ENCODE measurements at places on chromosomes 6 and 20. TPM values are rescaled to one million over a fixed set of nuclear protein-coding genes. Genes with fewer than 3 reads are reported as not detected.

Gene PREP
- 16.8 TPM for total RNA-seq

- H3K4me3 ChIP-seq = peak overlapping the region; percentile 65
- peak; percentile 77 for DNase-seq
- no peaks in the 10 kb centered on the region for H3K36me3 ChIP-seq
- peak overlapping the region; percentile 80 for H3K27ac ChIP-seq
- H3K27me3 ChIP-seq = no peaks in the 10 kb centered on the region
Measured at GRCh38 chr20:36153736-36154699, 522 bp upstream of the EPB41L1 start.

DNA sequence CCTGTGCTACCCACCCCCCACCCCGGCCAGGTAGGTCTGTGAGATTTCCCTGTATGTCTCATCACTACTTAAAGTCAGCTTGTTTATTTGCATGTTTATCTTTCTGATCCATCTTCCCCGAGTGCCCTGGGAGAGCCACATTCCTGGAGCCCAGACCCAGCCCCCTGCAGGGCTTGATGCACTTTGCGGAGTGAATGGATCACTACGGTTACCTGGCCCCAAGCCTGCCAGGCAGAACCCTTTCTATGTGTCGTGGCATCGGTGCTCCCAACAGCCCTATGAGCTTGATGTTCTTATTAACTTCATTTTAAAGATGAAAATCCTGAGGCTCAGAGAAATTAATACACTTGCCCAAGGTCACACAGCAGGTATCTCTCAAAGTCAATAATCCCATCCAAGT lies 13.6 kb upstream of the SLCO4A1 start:
- no peak for DNase-seq
- H3K27ac ChIP-seq = no peak overlapping the region
- H3K27me3 ChIP-seq = no peaks in the 10 kb centered on the region
- no peak overlapping the region for H3K4me3 ChIP-seq

GRCh38 chr6:107690643-107691061 lies 133.5 kb downstream of the SCML4 start:
- no peaks in the 10 kb centered on the region for H3K36me3 ChIP-seq
- H3K27ac ChIP-seq = no peak overlapping the region
- H3K4me1 ChIP-seq = peaks cover 19% of the 10 kb centered on the region

DNA sequence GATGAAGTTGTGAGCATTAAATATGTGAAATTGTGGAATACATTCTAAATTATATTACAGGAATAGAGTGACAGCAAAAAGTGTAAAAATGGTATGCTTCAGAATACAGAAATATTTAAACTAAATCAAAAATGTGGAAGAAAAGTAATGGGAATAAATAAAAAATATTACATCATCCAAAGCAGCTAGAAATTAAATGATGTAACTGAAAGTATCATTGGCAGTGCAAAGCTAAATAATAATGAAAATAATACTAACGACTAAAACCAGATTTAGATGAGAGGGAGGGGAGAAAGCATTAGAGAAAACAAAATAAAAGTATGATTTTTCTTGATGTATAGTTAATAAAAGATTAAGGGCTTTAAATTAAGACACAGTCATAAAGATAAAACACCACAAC lies 1104.0 kb downstream of the EPHA7 start:
- no peak overlapping the region for H3K4me3 ChIP-seq
- no peaks in the 10 kb centered on the region for H3K4me1 ChIP-seq
- no peak overlapping the region for H3K27ac ChIP-seq
- no peaks in the 10 kb centered on the region for H3K36me3 ChIP-seq

- no peak overlapping the region for H3K4me3 ChIP-seq
- H3K36me3 ChIP-seq = no peaks in the 10 kb centered on the region
- H3K27ac ChIP-seq = no peak overlapping the region
- no peaks in the 10 kb centered on the region for H3K27me3 ChIP-seq
- DNase-seq = no peak
- no peaks in the 10 kb centered on the region for H3K4me1 ChIP-seq
Measured at GRCh38 chr6:115885636-115886366, 174.9 kb downstream of the FRK start.

Gene SIRPG
- not detected for total RNA-seq

DNA sequence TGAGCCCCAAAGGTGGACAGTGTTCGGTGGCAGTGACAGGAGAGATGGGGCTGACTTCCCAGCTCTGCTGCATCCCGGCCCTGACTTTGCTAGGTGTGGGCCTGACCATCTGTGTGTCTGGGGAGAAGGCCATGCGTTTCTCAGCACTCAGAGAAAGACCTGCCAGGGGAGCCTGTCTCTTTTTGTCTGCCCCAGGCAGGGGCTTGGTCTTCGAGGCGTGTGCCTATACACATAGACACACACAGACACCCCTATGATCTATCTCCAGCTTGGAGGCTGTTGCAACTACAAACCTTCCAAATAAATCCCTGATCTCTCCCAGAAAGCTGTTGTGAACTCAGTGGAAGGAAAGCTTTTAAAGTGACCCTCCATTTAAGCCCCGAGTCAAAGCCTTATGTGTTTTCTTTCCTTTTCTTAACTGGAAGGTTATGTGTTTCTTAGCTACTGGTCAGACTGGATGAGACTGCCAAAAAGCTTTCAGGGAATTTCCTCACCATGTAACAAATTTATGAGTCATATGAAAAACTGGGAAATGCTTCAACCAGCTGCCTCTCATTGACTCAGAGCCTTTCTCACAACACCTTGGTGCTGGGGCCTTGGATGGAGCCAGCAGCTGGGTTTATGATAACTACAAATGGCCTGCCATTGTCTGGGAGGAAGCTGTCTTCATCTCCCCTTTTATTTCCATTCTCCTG lies 102.6 kb downstream of the CDC5L start:
- H3K27me3 ChIP-seq = no peaks in the 10 kb centered on the region
- H3K36me3 ChIP-seq = no peaks in the 10 kb centered on the region
- no peak overlapping the region for H3K4me3 ChIP-seq
- H3K27ac ChIP-seq = peak overlapping the region; percentile 47

- peak within 1 kb of the TSS; percentile 61 for H3K27ac ChIP-seq
- H3K27me3 ChIP-seq = no peaks in the 10 kb centered on the region
- no peaks in the 10 kb centered on the region for H3K36me3 ChIP-seq
- no peaks in the 10 kb centered on the region for H3K4me1 ChIP-seq
- peak within 1 kb of the TSS; percentile 31 for H3K4me3 ChIP-seq
- DNase-seq = no peak
Measured at GRCh38 chr20:32010101-32010500, at the start of gene CCM2L. CCM2L (plus strand) TSS chr20:32010438; CDS start chr20:32010455, 17 bp downstream.
